Left forelimb (tissue), 1 donor: ENCODE measurements at places on chromosomes 13 and 19.

DNA sequence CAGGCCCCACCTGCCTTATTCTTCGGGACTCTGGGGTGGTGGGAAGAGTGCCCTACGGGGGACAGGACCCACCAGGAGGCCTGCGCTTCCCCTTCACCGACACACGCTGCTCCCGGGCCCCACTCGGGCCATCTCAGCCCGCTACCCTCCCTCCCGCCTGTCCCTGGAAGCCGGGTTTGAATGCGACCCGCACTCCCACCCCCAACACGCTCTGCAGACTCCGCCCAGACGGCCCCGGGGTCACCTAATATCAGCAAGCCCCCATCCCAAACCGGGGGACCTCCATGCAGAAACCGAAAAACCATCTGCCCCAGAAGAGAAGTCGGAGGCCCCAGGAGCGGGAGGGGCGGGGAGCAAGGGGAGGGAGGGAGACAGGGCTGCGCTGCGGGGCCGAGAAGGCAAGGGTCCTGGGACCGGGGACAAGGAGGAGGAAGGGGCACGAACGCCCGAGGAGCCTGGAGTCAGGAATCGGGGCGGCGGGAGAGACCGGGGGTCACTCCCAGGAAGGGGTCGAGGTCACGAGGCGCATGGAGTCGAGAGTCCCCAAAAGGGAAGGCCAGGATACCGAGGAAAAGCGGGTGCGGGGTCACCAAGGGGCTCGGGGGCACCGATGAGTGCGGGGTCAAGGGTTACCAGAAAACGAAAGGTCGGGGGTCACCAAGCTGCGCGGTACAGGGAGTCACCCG, 766 bp downstream of the SBNO2 start:
- no peak for DNase-seq

DNA sequence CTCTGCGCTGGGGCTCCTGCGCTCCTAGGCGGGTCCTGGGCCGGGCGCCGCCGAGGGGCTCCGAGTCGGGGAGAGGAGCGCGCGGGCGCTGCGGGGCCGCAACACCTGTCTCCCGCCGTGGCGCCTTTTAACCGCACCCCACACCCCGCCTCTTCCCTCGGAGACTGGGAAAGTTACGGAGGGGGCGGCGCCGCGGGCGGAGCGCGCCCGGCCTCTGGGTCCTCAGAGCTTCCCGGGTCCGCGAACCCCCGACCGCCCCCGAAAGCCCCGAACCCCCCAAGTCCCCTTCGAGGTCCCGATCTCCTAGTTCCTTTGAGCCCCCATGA, at the start of gene GJB2:
Gene GJB2 (minus strand): TSS at position 103 of the 326 bp plus-strand sequence. CDS start 3,357 bp downstream, outside the sequence.
- DNase-seq = no peak

DNA sequence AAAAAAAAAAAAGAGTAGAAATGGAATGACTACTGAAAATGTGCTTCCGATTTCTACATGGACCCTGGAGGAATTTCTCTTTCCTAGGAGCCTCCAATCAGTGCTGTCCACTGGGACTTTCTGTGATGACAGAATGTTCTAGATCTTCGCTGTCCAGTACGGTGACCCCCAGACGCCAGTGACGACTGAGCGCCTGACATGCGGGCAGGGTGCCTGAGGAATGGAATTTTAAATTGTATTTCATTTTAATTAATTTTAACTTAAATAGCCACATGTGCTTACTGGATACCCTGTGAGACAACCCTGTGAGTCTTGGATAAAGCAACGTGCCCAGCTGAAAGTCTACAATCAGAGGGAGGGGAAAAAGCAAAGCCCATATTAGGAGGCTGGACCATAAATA, 4.1 kb upstream of the TLE6 start:
- DNase-seq = no peak

GRCh38 chr13:76339649-76340048, 546.6 kb downstream of the KCTD12 start:
- no peak for DNase-seq

- no peak for DNase-seq
Measured at GRCh38 chr13:28173793-28174192, 35.4 kb downstream of the PAN3 start.

DNA sequence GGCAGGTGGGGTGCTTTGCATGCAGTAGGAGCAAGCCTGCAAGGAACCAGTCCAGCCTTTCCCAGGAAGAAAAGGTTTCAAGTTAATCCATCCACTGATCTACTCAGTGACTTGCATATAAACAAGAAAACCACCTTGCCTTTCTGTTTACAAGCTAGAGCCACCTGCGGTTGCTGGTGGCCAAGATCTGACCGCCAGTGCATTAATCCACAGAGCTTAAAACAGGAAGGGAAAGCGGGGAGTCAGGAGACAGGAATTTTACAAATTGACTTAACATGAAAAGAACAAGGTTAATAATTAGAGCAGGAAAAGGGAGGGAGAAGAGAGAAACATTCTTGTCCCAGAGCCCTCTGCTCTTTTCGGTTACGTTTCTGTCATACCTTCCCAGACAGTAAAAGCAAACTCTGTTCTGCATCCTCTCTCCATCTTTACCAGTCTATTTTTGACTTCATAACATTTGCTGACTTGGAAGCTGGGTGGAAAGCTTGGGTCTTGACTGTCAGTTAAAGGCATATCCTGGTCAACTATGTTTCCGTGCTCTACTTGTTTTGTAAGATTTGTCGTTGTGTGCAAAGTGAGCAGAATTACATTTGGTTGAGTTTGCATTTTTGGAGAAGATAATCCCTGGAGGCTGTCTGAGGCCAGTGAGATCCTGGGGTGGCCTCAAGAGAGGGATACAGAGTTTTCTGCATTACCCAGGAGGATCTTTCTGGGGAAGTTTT, 760.6 kb downstream of the EFNB2 start:
- DNase-seq = no peak

GRCh38 chr13:57270493-57270892, 103.5 kb downstream of the PRR20E start:
- DNase-seq = no peak

- no peak for DNase-seq
Measured at GRCh38 chr19:35143231-35143715, at the start of gene FXYD7. Gene FXYD7, plus strand, starts transcription at chr19:35143255. Its CDS starts 79 bp downstream, at chr19:35143334.

DNA sequence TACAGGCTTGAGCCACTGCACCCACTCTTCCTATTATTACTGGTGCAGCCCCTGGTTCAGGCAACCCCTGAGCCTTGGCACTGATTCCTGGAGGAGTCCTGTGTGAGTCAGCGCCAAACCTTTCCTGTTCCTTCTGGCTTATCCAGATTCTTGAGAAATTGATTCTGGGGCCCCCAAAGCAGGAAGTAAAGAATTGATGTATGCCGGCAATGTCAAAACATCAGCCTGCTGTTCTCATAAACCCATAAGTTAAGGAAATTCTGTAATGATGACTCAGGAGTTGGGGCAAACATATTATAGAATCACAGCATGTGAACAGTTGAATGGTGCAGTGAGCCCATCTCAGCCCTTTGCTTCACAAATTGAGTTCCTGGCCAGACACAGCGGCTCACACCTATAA, 1.4 kb upstream of the OR7G3 start:
- no peak for DNase-seq

DNA sequence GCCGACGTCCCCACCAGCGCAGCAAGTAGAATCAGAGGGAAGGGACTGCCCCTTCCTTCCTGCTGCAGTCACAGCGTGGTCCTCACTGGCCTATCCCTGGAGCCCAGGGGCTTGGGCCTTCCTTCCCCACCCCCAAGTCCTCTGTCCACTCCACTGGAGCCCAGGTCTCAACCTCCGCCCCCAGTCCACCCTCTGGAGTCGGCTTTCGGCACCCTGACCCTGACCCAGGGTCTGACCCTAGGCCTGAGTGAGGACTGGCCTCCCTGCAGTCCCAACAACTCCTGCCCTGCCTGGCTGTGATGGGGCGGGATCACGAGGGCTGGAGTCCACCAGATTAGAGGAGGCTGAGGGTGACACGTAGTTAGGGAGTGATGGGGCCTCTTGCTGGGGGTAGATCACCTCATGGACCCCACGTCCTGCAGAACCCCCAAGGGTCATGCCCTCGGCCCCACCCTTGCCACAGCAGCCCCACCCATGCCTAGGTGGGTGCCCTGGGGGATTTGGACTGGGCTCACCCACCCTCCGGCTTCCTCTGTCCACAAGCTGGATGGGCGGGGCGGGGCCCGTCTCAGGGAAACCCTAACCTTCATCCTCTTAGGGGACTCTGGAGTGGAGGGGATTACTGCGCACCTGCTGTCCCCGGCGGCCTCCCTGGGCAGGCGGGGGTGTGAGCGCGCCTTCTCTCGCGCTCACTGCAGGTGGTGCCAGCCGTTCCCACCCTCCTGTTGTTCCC, 3.8 kb downstream of the RAX2 start:
- no peak for DNase-seq
